ENCODE measurements at places on chromosomes 4 and X.

- no peak for DNase-seq
Measured at GRCh38 chrX:10433296-10433965, 187.0 kb downstream of the MID1 start.

GRCh38 chrX:103999234-103999633 lies 14.3 kb downstream of the H2BW1 start:
- DNase-seq = no peak

GRCh38 chr4:142292231-142292630 lies 553.9 kb downstream of the INPP4B start:
- no peak for DNase-seq

DNA sequence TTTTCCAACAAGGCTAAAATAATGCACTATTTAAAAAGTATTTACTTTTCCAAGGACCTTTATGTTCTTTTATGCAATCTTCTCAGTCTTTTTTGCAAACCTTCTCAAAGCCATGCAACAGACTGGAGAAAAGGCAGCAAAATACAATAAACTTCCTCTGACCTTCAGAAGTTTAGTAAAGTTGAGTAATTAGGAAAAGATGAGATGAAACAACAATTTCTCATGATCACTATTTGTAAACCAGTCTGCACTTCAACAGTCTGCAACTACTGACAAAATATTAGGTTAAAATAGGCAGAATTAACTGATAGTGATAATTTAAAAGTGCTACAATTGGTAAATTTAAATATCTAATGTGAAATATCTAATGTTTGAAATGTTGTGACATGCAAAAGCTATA lies 884.9 kb upstream of the PCDH10 start:
- no peak for DNase-seq

- no peak for DNase-seq
Measured at GRCh38 chr4:56698329-56698728, 17.2 kb upstream of the HOPX start.

- peak; percentile 29 for DNase-seq
Measured at GRCh38 chr4:123304151-123304964, 92.2 kb upstream of the SPRY1 start.

- DNase-seq = no peak
Measured at GRCh38 chr4:153538487-153539357, 72.6 kb downstream of the TMEM131L start.

DNA sequence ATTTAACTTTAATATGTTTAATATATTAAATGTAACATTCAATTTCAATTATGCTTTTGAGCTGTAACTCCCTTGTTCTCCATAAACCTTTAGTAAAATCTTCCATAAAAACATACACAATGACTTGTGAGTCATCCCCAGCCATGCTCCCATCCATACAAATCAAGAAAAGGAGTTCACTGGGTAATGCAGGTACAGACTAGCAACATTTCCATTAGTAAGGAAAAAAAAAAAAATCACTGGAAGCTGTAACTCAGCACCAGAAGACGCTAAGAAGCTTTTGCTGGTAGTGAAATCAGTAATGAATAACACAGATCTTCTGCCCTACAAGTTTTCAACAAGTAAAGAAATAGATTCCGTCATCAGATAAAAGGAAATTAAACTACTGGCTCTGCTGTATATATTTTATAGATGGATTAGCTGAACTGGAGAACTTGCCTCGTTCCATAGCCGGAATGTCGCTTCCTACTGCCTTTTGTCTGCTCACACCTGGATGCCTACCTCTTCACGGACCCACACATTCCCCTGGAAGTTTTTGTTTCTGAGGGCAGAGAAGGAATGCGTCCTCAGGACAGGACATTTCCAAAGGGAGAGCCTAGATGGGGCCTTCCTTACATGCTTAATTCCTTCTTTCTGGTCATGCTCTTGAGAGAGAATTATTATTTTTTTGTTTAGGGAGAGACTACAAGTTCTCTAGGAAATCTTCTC lies 298.4 kb upstream of the ANKRD50 start:
- no peak for DNase-seq

DNA sequence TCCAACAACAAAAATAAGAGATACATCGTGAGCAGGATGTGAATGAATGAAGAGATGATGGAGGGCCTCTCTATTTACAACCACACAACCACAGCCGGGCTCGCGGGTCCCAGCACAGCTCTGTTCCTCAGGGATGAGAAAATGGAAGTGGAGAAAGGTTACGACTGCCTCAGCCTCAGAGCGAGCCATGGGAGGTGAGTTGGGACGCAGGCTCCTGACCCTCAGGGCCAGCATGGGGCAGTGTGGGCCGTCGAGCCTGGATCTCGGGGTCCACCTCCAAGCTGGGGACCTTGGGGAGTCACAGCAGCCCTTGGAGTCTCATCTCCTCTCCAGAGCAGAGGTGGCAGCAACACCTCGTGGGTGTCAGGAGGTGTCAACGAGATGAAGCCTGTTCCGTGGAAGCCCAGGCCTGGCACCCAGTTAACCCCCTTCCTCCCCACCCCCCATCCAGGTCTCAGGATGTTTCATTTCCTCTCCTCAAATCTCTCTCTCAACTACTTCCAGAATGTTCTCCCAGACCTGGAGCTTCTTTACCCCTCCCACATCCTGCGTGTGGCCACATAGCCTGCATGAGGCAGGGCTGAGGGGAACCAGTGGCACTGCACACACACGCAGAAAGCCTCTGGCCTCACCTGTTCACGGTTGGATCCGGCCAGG lies 25.9 kb downstream of the C4orf50 start:
- peak; percentile 52 for DNase-seq

- DNase-seq = no peak
Measured at GRCh38 chr4:2417226-2417764, 1.1 kb downstream of the ZFYVE28 start.

GRCh38 chr4:150136481-150136880 lies 58.2 kb downstream of the DCLK2 start:
- DNase-seq = no peak

- DNase-seq = peak; percentile 21
Measured at GRCh38 chr4:86895692-86896488, 3.7 kb upstream of the C4orf36 start.

DNA sequence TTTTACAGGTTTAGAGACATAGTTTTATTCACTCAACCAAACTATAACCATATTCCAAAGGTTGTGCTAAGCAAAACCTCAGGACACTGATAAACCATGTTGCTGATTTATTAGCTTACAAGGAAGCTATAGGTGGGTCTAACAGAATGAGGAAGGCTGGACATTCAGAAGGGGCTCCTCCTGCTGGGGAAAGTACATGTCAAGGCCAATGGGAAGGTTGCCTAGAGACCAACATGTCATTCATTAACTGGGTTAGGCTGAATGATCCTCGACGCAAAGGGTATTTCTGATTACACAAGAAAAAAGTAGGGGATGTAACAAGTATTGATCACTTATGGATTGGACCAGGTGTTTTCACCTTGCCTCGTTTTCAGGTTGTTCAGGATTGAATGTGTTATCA lies 30.3 kb downstream of the SLC10A6 start:
- no peak for DNase-seq

GRCh38 chr4:163810755-163811154 lies 316.3 kb downstream of the TMA16 start:
- no peak for DNase-seq

DNA sequence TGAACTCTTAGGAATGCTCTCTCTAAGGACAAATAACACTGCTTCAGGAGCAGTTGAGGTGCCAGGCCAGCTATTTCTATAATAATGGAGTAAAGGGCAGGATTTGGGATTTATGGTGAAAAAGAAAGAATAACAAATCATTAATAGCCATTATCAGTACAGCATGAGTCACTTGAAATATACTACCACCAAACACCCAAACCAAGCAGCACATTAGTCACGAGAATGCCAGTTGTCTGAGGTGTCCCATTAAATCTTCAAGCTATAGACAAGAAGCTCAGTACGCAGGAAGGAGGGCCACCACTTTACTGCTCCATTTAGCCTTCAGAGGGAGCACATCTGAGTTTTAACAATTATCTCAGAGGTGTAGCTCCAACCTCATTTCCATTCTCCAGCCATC lies 106.8 kb upstream of the MAGEA10 start:
- no peak for DNase-seq

- DNase-seq = no peak
Measured at GRCh38 chr4:28179126-28179525, 1318.5 kb downstream of the STIM2 start.

DNA sequence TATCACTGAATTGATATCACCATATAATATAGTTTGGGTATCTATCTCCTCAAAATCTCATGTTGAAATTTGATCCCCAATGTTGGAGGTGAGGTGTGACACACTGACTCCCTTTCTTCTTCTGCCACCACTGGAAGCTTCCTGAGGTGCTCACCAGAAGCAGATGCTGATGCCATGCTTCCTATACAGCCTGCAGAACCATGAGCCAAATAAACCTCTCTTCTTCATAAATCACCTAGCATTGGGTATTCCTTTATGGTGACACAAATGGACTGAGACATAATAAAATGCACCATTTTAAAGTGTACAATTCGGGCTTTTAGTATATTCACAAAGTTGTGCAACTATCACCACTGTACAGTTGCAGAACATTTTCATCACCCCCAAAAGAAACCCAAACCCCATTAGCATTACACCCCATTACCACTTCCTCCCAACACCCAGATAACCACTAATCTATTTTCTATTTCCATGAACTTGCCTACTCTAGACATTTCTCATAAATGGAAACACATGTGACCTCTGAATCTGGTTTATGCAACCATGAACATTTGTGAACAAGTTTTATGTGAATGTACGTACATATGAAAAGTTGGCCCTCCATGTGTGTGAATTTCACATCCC lies 148.9 kb downstream of the OPHN1 start:
- DNase-seq = no peak

GRCh38 chr4:48065587-48066052 lies 49.0 kb downstream of the NIPAL1 start:
- DNase-seq = no peak

- DNase-seq = no peak
Measured at GRCh38 chr4:165814256-165815020, 58.6 kb upstream of the TLL1 start.

Measured in NCI-H2107 (cell line).